ENCODE measurements at places on chromosomes 2 and 18.

DNA sequence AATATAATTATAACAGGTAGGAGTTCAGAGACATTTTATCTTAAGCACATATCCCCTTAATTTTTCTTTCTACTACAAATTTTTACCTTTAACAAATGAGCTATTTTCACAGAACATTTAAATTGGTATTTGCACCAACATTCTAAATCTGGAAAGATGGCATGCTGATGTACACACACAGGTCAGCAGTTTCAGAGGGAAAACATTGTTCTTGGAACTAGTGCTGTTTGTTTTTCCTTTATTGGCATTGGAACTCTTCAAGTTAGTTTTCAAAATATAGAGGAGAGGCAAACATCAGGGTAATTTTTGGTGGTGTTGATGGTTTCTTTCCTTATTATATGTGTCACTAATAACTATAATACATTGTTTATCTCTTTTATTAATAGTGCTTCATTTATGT is 155.3 kb downstream of the PHLPP1 start:
- DNase-seq: no peak

- DNase-seq: no peak
These were observed 61.0 kb upstream of the TGIF1 start for GRCh38 chr18:3388980-3389379.

- DNase-seq: no peak
These were observed 451.3 kb upstream of the VWC2L start for GRCh38 chr2:213959589-213959988.

- DNase-seq: no peak
These were observed 11.7 kb upstream of the FAM228A start for GRCh38 chr2:24163186-24163585.

GRCh38 chr2:24813691-24814137 is 20.5 kb downstream of the CENPO start:
- no peak for DNase-seq

DNA sequence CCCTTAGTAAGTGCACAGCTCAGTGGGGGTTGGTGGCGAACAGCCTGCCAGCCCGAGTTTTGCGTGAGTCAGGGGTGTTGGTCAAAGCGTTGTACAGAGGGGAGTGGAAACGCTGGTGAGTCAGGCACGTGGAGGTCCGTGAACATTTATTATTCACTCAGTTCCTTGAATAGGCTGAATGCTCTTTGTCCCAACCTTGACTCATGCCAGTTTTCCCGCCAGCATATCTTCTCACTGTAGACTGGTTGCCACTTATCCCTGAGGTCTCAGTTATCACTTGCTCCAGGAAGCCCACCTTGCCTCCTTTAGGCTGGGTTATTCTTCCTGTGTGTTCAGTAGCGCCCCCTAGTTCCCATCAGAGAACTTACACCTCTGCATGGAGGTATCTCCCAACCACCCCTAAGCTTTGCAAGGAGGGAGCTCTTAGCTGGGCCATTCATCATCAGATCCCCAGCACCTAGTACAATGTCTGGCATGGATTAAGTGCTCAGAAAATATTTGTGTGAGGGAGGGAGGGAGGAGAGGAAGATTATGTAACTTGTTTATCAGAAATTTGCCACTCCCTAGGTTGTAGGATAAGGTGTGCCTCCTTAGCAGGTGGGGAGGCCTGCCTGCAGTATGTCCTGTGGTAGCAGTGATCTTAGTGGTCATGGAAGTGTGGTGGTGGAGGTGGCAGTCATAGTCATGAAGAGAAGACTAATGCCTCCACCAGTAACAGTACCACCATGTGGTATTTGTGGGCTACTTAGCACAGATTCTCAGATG is 72.1 kb downstream of the CABLES1 start:
- peak; percentile 8 for DNase-seq

- no peak for DNase-seq
These were observed 46.4 kb upstream of the CDH20 start for GRCh38 chr18:61286867-61287266.

GRCh38 chr2:239202343-239202742 is 198.5 kb downstream of the HDAC4 start:
- no peak for DNase-seq

- no peak for DNase-seq
These were observed 190.0 kb downstream of the EN1 start for GRCh38 chr2:118657466-118657865.

GRCh38 chr18:9838144-9838877 is 47.5 kb upstream of the TXNDC2 start:
- peak; percentile 56 for DNase-seq

DNA sequence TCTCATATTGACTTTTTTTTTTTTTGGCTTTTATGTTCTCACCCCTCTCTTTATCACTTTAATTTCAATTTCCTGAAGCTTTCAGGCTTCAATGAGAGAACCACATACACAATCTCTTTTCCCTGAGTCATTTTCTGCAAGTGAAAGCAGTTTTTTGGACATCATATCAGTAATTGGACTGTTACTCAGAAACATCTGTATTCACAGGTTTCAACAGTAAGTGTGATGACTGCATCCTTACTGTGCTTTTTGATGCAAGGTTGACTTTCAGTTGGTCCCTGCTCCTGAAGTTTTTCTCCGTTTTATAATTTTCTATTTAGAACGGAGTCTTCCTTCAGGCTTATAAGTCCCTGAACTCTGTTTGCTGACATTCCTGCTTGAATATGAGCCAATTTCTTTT is 70.5 kb upstream of the CCBE1 start:
- DNase-seq: no peak

GRCh38 chr2:177255227-177255601 is 9.3 kb downstream of the NFE2L2 start:
- no peak for DNase-seq

DNA sequence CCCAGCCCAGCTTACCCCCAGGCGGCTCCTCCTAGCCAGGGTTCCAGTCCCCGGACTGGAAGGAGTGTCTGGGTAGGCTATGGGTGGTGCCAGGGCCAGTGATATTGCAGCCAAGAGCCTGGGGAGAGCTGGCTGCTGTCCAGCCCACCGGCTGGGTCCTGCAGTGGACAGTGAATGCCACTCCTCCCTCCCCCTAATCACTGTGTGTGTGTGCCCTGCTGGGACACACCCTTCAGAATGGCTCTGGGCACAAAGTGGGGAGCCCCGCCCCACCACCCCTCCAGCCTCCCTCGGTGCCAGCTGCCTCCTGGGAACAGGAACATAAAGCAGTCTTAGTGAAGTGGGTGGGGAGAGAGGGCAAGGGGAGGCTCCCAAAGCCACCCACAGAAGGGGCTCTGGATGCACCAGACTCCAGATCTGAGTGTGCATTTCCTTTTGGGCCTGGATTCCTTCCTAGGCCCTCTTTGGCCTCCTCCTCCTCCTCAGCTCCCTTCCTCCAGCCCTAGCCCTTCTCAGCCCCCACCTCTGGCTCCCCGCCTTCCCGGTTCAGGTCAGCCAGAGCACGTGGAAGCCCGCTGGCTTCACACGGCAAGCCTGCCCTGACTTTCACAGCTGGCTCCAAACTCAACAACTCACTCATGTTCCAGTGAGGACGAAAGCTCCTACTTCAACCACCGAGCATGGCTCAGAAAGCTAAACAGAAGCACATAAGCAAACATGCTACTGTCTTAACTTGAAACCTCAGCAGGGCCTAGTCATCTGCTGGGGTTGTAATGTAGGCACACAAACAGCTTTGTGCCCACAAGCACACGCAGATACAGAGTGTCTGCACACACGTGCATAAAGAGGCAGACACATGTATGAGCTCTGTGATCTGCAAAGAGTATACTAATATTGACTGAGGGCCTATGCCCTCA is 209.2 kb upstream of the SMAD2 start:
- DNase-seq: no peak

DNA sequence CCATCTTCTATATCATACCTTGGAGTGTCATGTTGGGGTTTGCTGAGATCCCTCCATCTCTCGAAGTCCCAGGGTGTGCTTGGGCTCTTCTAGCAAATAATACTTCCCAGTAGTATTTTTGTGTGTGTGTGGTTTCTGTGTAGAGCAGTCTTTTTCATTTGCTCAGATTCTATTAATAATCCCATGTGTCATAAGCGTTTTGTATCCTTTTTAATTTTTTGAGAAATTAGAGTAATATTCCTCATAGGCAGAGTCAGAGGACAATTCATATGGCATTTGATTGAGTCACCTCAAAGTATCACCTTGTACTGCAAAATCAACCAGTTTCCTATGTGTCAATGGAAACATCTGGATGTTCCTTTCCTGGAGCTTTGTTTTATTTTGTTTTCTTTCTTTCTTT is 37.4 kb upstream of the PPP1R1C start:
- no peak for DNase-seq

DNA sequence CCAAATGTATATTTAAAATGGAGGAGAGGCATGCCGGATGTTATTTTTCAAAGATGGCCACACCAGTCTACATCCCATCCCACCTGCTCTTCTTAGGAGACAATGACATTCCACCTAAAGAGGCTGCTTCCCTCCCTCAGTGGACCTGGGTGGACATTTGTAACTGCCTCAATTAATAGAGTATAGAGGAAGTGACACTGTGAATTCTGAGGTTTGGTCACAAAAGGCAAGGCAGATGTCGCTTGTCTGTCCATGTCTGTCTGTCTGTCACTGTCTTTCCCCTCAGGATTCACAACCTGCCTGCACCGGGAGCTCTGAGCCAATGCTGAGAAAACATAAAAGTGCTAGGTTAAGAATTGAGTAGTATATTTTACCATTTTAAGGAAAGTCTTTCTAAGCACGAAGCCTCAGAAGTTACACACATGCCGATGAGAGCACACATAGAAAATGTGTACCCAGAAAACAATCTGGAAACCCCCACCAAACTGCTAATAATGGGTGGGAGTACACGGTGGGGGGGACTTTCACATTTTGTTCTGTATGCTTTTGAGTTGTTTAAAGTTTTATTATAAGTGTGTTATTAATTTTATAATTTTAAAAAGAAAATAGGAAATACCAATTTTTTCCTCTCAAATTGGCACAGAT is 21.0 kb downstream of the MIB1 start:
- no peak for DNase-seq
